Ecto neural progenitor cell (in vitro differentiated cells): ENCODE measurements at places on chromosomes 7 and 10.

- no peak for DNase-seq
Measured at GRCh38 chr7:37198041-37198905, 250.4 kb downstream of the ELMO1 start.

DNA sequence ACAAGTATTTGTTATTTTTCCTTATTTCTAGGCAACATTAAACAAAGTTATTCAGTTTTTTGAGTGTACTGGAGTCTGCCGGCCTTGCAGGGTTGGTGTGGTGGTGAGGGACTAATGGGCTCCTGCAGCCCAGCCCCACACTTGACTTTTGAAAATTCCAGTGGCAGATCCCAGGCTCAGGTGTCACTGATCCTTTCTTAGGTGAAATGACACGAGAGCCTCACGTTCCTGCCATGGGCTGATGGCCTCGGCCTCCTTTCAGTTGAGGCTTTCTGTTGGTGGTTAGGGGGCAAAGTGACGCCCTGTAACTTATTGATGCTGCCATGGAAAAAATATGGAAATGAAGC is 117.9 kb downstream of the NKX6-2 start:
- no peak for DNase-seq

DNA sequence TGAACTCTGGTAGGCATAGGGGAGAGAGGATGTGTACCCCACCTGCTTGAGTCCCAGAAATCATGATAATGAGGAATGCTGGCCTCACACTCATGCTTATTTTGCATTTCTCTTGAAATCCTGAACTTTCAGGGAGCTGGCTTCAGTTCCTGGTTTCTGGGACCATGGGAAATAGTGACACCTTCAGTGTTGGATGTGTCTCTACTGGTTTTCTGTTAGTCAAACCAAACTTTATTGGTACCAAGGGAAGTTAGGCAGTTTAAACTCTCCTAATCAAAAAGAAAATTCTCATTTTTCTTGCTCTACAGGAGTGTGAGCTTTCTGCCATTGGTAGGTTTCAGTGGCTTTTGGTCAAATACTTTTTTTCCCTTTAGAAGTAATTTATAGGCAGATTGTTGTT is 11.8 kb upstream of the PCGF5 start:
- no peak for DNase-seq

DNA sequence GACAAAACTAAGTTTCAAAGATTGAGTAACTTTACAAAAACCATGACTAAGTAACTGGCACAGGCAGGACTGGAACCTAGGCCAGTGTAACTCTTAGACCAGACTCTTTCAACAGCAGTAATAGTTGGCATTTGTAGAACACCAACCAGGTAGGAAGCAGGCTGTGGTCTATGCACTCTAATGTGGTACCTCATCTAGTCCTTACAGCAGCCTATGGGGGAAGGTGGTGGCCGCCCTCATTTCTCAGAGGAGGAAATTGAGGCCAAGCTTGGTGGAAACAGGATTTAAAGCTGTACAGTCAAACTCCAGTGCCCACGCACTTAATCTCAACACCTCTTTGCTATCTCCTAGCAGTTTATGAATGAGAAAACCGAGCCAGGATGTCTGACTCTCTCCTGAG is 165.4 kb upstream of the LRGUK start:
- DNase-seq = no peak

DNA sequence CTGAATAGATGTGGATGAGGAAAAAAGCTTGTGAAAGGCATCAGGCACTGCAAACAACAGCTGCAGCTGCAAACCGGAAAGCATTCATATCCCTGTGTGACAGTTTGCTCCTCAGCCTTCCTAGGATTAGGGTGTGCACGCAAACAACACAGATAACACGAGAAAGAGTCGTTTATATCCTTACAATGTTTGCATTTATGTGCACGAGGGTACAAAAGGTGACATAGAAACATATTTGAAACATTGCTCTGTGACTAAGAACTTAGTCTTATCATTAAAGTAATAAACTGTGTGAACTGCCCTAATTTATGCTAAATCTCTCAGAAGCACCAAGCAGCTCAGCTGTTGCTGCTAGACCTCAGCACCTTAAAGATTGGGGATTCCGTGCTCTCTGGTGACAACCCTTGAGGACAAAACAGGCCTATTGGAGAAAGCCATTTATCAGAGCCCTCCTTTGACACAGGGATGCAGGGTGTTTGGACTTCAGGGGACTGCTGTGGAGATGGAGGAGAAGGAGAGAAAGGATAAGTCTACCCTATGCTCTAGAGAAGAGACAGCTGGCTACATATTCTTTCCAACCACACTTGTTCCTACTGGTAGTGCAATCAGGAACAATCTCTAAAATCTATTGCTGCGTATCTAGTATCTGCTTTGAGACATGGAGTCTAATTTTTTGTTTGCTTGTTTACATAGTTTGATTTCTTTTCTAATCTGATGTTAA is 176.2 kb downstream of the GNAT3 start:
- peak; percentile 50 for DNase-seq

DNA sequence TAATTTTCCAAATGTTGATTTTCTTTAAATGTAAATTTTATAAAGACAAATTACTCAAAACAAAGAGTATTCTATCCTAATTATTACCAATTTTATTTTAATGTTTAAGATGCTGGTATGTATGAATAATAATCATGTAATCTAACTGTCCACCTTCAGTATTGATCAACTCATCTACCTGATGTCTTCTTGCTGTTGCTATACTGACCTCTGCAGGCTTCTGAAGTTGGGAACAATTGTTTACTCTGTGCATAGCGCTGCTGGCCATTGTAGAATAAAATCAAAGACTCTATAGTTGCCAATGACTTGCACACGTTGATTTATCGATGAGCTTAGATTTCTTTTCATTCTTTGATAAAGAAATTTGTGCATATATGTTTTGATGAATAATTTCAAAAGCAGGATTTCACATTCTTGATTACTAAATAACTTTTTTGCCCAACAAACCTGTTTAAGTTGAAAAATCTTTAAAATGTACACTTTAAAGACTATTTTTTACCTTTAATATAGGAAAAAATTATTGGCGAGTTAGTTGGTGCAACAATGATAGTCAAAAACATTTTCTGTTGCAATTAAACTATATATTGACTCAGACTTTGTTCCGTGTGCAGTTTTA is 282.3 kb downstream of the TFEC start:
- no peak for DNase-seq

DNA sequence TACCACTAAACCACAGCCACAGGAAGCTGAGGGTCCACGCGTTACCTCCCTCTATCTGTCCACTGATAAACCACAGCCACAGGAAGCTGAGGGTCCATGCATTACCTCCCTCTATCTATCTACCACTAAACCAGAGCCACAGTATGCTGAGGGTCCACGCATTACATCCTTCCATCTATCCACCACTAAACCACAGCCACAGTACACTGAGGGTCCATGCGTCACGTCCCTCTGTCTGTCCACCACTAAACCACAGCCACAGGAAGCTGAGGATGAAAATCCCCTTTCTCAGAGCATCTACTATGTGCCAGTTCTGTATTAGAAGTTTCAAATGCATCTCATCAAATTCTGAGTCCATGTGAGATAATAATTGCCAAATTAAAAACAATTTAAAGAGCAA is 589.3 kb downstream of the DNAJB6 start:
- peak; percentile 14 for DNase-seq

GRCh38 chr10:101897633-101898032 is 54.0 kb upstream of the KCNIP2 start:
- no peak for DNase-seq

GRCh38 chr7:4682621-4683042 is 537 bp downstream of the FOXK1 start:
- DNase-seq = peak; percentile 63

GRCh38 chr10:3668966-3669330 is 116.1 kb downstream of the KLF6 start:
- no peak for DNase-seq

- DNase-seq = no peak
Measured at GRCh38 chr10:30313579-30314350, 35.3 kb downstream of the MTPAP start.

- no peak for DNase-seq
Measured at GRCh38 chr10:80133206-80133605, 676 bp downstream of the PLAC9 start.

- DNase-seq = no peak
Measured at GRCh38 chr7:124056234-124056633, 23.4 kb upstream of the TMEM229A start.

DNA sequence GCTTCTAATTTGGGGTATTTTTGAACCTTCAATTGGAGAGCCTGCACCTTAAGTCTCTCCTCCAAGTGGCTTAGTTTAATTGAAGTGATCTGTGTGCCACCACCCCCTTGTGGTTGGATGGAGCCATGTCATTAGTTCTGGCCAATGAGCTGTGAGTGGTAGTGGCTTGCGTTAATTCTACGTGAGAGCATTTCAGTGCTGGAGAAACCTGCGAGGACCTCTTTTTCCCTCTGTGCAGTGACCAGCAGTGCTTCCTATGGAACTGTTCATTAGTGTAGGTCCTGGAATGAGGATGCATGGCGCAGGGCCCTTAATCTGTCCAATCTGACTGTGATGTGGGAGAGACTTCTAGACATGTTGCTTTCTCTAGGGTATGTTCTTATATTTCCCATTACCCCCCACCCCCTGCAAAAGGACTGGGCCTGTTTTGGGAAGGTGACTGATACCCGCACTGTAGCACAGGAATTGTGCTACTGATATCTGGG is 3.8 kb downstream of the HILPDA start:
- DNase-seq = peak; percentile 76

DNA sequence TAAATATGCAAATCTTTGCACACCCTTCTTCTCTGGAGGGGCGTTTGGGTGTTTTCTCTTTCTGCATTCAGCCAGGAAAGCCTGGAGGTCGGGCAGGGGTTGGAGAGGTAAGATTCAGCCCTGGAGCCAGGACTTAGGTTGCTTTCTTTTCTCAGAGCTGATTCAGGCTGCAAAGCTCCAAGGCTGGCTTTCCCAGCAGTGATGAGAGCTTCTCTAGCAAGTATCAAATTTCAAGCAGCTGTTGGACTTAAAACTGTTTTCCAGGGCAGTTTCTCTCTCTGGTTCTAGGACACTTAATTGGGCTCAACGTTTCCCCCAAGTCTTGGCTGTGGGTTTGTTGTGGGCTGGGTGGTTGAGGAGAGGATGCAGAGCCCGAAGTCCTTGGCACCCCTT is 608 bp downstream of the AKR1B10 start:
- DNase-seq = no peak

GRCh38 chr10:94225589-94225988 is 137.2 kb downstream of the NOC3L start:
- no peak for DNase-seq

GRCh38 chr7:19117091-19117869 is at the start of gene TWIST1:
Gene TWIST1, minus strand, starts transcription at chr7:19117636. Its CDS starts 315 bp downstream, at chr7:19117321.
- peak; percentile 78 for DNase-seq

- DNase-seq = no peak
Measured at GRCh38 chr10:35386594-35387174, 50.4 kb downstream of the CCNY start.

DNA sequence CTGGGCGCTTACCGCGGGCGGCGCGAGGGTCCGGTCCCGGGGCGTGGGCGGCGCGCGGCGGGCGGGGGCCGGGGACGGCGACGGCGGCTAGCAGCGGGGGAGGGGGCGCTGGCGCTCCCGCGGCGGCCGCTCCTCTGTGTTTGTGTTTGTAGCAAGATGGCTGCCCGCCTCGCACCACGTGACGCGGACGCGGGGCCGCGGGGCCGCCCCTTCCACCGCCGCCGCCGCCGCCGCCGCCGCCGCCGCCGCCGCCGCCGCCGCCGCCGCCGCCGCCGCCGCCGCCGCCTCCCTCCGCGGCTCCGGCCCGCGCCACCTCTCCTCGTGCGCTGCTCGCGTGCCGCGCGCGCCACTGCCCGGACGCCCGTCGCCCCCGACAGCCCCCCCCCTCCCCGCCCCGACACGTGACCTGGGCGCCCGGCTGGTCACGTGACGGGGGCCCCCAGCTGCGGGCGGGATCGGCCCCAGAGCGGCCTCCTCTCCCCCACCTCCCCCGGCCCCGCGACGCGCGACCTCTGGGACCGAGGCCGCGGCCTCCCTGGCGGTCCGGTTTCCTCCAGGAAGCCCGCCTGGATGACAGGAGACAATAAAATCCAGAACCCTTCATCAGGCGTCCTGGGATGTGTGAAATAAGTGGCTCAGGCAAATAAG is at the start of gene GIGYF1:
GIGYF1 (minus strand) TSS at position 153 of the 648 bp plus-strand sequence. CDS start 6,012 bp downstream, outside the sequence.
- peak; percentile 86 for DNase-seq
